Stimulated activated CD8-positive, alpha-beta memory T cell treated with anti-CD3 and anti-CD28 coated beads, Interleukin-4, amount 100 ng/mL, for 1 hour (primary cell): ENCODE measurements at places on chromosomes 5 and 9.

- no peak for DNase-seq
Observed at GRCh38 chr5:52896534-52897237, 92.5 kb upstream of the ITGA2 start.

- no peak for DNase-seq
Observed at GRCh38 chr9:137757139-137757538, 120.4 kb upstream of the CACNA1B start.

- DNase-seq: no peak
Observed at GRCh38 chr9:127162864-127163365, 40.5 kb upstream of the ANGPTL2 start.

GRCh38 chr9:17751486-17751885 is 172.6 kb downstream of the SH3GL2 start:
- no peak for DNase-seq

DNA sequence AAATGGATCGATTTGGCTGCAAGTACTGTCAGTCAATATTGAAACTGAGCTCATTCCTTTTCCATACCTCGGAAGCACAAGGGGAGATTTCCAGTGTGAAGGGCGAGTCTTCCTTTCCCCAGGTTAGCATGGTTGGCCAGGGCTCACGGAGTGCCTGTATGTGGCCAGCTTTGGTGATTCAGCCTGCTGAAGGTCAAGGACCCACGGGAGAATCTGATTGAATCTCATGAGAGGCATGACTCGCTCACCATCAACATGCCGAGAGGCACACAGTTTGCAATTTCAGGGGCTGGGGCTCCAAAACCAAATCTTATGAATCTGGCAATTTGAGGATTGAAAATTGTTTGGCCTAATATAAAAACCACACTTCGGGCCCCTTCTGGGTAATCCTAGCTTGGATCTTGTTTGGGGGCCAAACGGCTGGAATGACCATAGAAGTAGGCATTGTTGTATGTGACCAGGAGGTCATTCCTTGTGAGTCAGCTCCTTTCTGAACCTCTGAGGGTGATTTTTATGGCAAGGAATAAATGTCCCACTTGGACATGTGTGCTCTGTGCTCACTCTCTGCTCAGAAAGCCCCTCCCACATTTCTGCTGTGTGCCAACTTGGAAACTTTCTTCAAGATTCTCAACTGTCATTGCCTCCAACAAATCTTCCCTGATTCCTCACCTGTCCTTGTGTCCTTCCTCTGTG is 69.8 kb downstream of the DOCK2 start:
- no peak for DNase-seq

DNA sequence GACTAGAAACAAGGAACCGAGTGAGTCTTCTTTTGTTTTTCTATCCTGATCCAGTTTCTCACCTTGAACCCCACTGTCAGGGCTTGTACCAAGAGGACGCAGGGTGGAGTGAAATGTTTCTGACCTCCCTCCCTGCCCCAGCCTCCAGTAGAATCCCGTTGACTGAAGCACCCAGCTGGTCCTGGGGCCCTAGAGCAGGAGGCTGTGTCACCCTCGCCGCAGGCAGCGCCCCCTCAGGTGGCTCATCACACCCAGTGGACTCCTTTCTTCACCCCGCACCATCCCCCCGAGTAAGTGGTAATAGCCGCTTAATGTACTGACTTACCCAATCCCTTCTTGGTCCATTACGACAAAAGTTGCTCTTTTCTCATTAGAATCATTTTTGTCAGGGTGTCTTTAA is 53.8 kb downstream of the MVB12B start:
- no peak for DNase-seq

DNA sequence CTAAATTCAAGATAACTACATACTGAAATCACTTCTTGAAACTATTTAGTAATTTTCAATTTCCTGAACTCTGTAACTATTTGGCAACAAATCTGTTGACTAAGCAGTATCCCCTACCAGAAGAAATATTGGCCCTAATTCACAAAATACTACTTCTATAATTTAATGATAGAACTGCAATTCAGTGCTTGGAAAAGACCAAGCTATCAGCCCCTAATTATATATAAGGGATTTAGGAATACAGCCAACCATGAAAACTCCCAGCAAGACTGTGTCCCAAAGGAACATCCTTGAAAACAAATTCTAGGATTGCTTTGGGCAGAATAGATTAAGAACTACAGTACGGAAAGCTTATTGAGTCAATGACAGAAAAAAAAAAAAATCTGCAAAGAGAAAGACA is 169.2 kb downstream of the RAB3C start:
- DNase-seq: no peak

- no peak for DNase-seq
Observed at GRCh38 chr9:129803676-129804060, 684 bp downstream of the TOR1B start.

GRCh38 chr9:133786907-133787753 is 49.0 kb upstream of the SARDH start:
- no peak for DNase-seq

GRCh38 chr5:157917899-157918809 is 59.2 kb upstream of the CLINT1 start:
- peak; percentile 14 for DNase-seq

DNA sequence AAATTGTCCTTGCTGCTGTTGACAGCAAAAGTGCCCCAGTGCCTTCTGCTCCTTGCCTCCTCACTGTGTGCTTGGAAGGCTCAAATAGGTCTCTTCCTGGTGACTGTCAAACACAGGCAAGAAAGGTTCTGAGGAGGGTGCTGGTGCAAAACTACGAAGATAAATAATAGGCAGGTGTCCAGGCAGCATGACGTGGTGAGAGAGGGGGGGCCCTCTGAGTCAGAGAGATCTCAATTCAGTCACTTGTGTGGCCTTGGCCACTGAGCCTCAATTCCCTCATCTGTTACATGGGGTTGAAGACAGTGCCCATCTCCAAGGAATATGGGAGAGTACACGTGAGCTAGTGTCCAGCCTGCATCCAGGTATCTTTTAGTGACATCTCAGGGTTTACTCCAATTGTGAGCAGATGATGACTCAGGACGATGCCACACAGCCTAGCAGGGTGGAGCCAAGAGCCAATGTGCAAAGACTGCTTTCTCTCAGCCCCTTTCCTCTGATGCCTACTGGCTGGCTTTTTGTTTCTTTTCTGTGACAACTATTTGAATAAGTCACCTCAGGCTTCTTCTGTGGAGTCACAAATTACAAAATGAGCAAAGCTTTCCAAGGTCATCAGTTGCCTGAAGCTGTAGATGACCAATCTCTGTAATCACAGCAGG is 29.7 kb upstream of the SMIM32 start:
- no peak for DNase-seq

DNA sequence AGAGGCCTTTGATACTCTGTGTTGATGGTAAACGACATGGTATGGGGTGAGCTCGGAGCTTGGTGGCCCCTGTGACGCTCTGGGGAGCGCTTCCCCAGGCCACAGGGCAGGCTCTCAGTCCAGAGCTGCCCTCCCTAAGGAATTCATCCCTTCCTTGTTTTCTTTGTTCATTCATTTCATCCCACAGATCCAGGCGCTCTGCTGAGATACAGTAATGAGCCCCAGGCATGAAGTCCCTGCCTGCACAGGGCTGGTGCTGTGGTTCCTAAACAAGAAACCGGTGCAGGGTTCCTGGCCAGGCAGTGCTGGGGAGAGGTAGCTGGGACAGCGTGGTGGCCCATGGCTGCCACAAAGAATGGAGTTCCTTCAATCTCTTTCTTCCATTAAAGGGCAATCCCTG is 14.4 kb downstream of the NEK6 start:
- DNase-seq: no peak

- no peak for DNase-seq
Observed at GRCh38 chr5:154190595-154191304, at the start of gene GALNT10. Gene GALNT10, plus strand, starts transcription at chr5:154190733. Its CDS starts 134 bp downstream, at chr5:154190867.

DNA sequence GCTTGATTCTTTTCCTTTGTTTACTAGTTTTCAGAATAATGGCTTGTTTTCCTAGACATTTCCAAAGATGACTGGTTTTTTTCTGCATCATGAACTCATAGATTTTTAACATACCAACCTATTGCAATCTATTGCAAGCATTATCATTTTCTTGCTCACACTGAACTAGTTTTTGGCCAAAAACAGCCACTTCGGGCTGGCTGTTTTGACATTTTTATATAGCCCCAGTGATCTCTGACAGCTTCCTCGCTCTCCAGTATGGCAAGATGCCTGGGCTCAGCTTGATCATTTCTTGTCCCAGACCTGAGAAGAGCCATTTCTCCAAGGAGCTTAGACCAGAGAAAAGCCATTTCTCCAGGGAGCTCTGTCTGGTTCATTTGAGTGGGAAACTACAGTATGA is 94.3 kb upstream of the MAMDC2 start:
- no peak for DNase-seq

DNA sequence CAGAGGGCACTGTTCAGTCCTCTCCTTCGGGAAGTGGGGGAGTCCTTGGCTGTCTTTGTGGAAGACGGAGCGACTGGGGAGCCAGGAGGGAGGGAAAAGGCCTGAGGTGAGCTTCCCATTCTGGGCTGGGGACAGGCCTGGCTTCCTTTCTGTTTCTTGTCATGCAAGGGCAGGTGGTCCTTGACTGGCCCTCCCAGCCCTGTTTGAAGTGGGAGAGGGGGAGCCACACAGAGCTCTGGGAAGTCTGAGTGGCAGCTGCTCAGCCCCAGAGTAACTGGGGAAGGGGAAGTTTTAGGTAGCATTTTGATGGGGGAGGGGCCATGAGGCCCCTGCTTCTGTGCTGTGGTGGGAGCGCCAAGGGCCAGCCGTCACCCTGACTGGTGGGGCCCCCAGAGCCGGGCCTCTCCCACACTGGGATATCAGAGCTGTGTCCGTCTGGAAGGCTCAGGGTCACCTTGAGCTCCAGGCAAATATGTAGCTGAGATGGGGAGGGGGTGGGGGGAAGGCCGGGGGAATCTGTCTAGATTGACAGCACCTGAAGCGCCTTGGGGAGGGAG is 6.5 kb downstream of the UNC5A start:
- DNase-seq: no peak

DNA sequence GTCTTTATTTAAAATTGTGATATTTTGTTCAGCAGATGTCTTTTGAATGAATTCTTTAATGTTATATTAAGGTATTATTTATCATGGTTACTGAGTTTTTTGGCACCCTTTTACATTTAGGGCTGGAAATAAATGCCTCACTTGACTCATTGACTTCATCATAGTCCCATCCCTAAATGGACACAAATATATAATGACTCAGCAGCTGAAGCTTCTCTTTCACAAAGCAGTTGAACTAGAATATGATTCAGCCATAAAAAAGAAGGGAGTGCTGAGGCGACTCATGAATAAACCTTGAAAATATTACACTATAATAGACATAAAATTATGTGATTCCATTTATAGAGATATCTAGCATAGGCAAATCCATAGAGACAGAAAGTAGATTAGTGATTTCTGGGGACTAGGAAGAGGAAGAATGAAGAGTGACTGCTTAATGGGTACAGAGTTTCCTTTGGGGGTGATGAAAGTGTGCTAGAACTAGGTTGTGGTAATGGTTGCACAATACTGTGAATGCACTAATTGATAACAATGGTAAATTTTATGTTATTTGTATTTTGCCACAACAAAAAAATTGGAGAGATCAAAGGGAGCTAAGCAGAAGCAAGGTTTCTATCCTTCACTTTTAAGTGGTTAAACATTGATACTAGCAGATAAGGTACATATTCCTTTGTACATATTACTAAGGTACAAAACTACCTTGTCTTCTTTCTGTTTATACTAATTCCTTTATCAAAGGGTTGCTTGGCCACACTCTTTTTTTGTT is 449.6 kb downstream of the NTRK2 start:
- no peak for DNase-seq

DNA sequence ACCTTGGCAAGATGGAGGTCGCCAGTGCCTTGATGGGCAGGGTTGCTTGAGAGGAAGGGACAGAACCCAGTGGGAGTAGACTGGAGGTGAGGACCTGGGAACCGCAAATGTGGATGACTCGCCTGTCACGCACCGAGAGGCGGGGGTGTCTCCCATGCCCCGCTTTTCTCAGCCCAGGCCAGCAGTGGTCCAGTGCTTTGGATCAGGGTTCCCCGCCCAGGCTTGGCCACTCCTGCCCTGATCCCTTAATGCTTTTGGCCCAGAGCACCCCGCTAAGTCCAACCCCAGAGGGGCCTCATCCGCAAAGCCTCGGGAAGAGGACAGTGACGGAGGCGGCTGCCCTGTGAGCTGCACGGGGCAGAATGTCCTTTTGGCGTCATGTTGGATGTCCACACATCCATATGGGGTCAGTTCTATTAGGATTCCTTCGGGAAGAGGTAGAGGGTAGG is 2.4 kb downstream of the MRPS2 start:
- no peak for DNase-seq

DNA sequence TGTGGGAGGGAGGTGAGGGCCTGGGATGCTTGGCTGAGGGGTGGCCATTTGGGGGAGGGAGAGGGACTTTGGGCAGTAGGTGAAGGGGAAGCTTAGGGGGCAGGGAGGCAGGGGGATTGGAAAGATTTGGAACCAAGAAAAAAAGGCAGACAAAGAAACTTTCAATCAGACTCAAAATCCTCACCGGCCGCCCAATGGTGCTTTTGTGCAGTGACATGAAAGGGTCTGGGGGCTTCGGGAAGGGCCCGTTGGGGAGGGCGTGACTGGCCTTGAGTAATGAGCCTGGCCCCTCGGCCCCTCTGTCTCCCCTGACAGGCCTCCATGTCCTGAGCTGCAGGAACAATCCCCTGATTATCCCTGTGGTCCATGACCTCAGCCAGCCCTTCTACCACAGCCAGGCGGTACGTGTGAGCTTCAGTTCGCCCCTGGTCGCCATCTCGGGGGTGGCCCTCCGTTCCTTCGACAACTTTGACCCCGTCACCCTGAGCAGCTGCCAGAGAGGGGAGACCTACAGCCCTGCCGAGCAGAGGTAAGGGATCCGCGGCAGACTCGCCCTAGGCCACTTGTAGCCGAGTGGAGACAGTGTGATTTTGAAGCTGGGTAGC is 181.1 kb downstream of the PAPPA start:
- DNase-seq: no peak

GRCh38 chr9:123305879-123306278 is 37.5 kb upstream of the STRBP start:
- DNase-seq: no peak

DNA sequence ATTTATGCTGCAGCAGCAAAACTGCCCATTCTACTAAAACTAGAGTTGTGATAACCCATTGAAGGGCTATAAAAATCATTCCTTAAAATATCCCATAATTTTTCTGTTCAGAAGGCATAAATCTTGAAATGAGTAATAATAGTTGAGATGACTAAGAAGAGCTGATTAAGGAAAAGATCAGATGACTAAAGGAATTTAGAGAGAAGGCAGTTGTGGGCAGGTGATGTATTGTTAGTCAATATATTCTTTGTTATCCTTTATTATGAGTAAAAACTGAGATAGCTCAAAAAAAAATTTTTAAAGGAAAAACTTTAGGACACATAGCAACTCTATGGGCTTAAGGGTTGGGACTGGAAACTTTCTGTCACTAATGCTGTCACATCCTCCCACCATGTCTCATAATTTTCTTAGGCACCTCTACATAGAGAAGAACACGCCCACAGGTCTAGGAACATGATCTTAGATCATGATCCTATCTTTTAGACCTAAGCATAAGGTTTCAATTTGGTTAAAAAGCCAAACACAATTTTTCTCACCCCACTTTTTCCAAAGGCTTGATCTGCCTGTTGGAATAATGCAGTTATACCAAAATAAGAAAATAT is 597.5 kb upstream of the MEF2C start:
- DNase-seq: no peak
